Heart left ventricle (tissue), 16 donors: ENCODE measurements at places on chromosomes 2 and 18. TPM values are rescaled to one million over a fixed set of nuclear protein-coding genes. Genes with fewer than 3 reads are reported as not detected.

The CREG2 gene
- not detected for total RNA-seq

The DOCK10 gene
- total RNA-seq: 2.6 TPM

The EGR4 gene
- total RNA-seq: not detected

DNA sequence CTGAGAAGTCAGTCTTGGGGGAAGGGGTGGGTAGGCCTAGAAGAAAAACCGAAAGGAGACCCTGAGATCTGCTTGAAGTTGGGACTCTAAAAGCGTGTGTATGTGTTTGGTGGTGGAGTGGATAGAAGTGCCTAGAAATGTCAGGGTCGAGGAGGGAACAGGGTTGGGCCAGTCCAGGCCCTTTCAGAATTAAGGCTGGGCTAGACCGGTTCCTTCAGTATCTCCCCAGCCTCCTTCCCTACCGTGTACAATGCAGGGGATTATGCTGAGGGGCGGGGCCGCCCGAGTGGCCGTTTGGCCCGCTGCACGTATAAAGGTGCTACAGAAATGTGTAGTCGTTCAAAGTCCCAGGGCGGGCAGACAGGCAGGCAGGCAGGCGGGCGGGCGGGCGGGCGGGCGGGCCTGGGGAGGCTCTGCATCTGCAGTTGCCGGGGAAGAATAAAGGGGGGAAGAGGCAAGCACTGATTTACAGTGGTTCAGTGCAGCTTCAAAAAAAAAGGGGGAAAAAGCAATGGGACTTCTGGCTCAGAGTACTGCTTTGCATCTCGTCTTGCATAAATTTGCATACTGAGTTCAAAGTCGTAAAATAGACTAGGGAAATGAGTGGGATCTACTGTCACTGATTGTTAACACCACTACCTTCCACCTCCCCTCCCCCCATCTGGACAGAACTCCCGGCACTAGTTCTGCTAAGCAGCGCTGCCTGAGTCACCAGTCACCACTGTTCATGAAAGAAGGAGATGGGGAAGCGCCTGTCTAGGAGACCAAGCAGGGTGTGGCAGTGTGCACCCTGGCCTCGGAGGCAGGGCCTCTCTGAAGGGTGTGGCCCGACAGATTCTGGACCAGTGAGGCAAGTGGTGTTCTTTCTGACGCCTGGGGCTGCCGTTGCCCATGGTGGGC, 3.6 kb downstream of the IGFBP2 start:
- no peak for DNase-seq
- no peaks in the 10 kb centered on the region for H3K27me3 ChIP-seq
- H3K4me1 ChIP-seq: peaks cover 31% of the 10 kb centered on the region
- no peaks in the 10 kb centered on the region for H3K36me3 ChIP-seq
- peak overlapping the region; percentile 15 for H3K4me3 ChIP-seq

GRCh38 chr2:74008761-74009395, 24.2 kb downstream of the TET3 start:
- no peaks in the 10 kb centered on the region for H3K36me3 ChIP-seq
- no peaks in the 10 kb centered on the region for H3K27me3 ChIP-seq
- no peak for DNase-seq

GRCh38 chr2:196238836-196239380, 67.5 kb upstream of the STK17B start:
- H3K36me3 ChIP-seq: peaks cover 16% of the 10 kb centered on the region
- H3K4me1 ChIP-seq: peaks cover 36% of the 10 kb centered on the region
- H3K4me3 ChIP-seq: no peak overlapping the region
- DNase-seq: no peak
- H3K27ac ChIP-seq: peak overlapping the region; percentile 61
- no peaks in the 10 kb centered on the region for H3K27me3 ChIP-seq

GRCh38 chr18:78642296-78642951, 337.2 kb upstream of the SALL3 start:
- H3K27ac ChIP-seq: no peak overlapping the region
- H3K4me3 ChIP-seq: no peak overlapping the region
- no peaks in the 10 kb centered on the region for H3K4me1 ChIP-seq
- no peak for DNase-seq
- H3K27me3 ChIP-seq: no peaks in the 10 kb centered on the region

DNA sequence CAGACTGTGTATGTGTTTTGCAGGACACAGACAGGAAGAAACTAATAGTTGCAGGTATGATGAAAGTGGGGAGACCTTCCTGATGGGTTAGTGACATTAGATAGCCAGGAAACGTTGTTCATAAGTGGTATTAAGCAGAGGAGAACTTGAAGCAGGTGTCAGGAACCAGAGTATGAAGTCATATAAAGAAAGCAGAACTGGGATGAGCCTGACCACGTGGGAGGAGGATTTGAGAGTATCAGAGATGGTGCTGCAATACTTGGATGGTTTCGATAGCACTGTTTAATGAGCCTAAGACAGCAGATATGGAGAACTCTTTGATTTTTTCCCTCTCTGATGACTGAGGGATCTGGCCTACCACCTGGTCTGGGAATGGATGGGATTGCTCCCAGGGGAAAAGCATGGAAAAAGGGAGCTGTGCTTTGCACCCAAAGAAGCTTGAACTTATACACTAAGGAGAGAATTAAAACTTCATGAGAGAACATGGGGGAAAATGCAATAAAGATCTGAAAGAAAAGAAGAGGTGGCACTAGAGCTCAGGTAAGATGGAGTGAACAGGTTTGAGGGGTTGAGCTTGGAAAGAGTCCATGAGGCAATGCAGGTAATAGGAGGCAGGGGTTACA, 226.0 kb upstream of the LRRTM1 start:
- no peak overlapping the region for H3K27ac ChIP-seq
- no peak overlapping the region for H3K4me3 ChIP-seq
- H3K27me3 ChIP-seq: no peaks in the 10 kb centered on the region
- H3K36me3 ChIP-seq: no peaks in the 10 kb centered on the region

- no peaks in the 10 kb centered on the region for H3K36me3 ChIP-seq
- no peak overlapping the region for H3K4me3 ChIP-seq
- no peak overlapping the region for H3K27ac ChIP-seq
- no peaks in the 10 kb centered on the region for H3K27me3 ChIP-seq
Observed at GRCh38 chr2:127594116-127594591, 51.8 kb upstream of the GPR17 start.
